ENCODE measurements at places on chromosomes 2 and 18.
A peak's percentile ranks its signal among the peaks of the same experiment; 100 is the strongest.

GRCh38 chr2:159089543-159089942, 121.1 kb downstream of the TANC1 start:
- no peak for DNase-seq

DNA sequence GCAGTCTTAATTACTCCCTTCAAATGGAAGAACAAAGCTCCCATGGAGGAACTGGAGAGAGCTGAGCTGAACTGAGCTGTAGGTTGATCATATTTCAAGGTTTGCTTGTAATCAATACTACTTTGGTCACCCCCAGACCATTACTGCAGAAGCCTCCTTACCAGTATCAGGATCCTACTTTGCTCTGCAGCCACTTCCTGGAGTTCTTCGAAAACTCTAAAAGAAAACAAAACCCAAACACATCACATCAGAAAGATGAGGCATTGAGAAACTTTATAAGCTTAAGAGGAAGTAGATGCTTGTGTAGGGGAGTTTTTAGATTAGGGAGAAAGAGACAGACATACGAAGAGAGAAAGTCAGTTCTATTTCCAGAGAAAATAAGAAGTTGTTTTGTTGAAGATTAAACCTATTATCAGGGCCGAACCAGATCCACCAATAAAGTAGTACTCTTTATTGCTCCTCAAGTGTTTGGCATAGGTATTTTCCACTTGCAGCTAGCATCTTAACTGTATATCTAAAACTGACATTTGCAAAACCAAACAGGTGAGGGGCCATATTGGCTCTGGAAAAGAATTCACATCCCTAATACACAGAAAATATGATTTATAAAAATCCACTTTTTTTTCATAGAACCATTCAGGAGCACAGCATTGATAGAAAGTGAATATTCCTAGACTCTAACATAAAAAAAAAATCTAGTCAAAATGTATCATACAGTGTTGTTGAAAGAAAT, 166.9 kb upstream of the KLF7 start:
- no peak for DNase-seq

- no peak for DNase-seq
These were observed 660.9 kb upstream of the LINC00305 start for GRCh38 chr18:64809801-64810200.

DNA sequence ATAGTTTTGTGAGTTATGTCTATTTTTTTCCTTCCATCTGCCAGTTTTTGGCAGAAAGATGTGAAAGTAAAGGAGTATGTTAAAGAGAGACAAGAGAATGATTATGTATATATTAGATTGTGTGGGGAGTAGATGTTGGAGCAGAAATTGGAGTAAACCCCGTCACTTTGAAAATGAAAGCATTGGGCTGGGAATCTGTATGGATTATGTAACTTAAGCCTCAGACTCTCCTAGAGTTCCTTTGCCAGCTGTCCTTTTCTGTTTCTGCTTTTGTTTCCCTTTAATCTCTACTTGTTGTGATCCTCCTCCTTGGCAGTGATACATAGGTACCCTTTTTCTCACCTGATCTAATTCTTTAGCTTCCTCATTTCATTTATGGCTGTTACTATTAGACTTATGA, 19.2 kb downstream of the CCDC138 start:
- DNase-seq = no peak

DNA sequence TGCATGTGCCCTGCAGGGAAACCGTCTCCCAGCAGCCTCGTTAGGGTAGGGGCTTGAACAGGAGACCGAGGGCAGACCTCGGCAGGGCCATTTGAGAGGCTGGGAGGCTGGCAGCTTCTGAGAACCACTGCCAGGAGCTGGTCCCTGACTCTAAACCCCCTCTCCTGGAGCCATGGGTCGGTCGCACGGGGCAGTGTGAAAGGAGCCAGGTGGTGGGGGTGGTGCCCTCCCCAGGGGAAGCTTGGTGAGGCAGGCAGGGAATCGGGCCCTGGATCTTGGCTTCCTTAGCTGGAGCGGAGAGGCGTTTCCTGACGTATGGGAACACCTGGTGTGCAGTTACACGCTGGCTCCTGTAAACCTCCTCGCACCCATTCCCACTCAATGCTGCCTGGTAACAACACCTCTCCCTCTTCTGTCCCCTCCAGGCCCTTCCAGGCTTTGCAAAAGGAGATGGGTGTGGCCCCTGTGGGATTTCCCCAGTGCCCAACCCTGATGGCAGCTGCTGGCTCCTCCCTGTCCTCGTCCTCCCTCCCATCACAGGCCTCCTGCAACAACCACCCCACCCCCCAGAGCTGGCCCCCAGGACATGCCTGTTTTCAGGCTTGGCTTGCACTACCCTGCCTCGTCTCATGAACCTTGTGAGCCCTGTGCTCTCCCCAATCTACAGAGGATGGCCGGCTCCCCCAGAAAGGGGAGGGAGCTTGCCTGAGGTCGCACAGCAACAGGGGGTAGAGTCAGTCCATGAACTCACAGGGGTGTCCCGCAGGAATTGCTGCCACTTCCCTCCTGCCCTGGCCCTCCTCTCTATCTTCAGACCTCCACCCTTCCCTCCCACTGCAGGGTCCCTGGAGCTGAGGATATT, 24.4 kb downstream of the ADRA2B start:
- no peak for DNase-seq

GRCh38 chr2:178123163-178123562, 10.9 kb downstream of the RBM45 start:
- no peak for DNase-seq

GRCh38 chr2:1791006-1791605, 46.8 kb upstream of the PXDN start:
- DNase-seq = no peak

- DNase-seq = no peak
These were observed 505.4 kb downstream of the SUCLG1 start for GRCh38 chr2:83953697-83954096.

- no peak for DNase-seq
These were observed 149.9 kb downstream of the SETBP1 start for GRCh38 chr18:44830581-44830980.

DNA sequence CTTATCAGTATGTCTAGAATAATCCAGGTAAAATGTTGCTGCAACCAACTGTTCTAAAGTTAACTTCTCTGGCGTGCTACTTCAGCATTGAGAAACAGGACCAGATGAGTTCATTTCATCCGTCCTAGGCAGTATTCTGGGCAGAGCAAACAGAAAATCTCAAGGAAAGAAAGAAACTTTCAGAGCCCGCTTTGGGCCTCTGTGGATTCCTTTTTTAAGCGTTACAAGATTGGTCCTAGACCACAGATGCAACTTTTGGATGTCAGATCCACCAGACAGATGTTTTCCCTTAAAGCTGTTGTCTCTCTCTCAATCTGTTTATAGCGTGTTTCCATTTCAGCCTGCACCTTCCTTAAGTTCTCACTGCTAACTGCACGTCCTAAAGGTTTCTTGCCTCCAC, 75.0 kb downstream of the BCL2 start:
- no peak for DNase-seq

- peak; percentile 51 for DNase-seq
These were observed 651 bp downstream of the STK17B start for GRCh38 chr2:196170606-196171247.

DNA sequence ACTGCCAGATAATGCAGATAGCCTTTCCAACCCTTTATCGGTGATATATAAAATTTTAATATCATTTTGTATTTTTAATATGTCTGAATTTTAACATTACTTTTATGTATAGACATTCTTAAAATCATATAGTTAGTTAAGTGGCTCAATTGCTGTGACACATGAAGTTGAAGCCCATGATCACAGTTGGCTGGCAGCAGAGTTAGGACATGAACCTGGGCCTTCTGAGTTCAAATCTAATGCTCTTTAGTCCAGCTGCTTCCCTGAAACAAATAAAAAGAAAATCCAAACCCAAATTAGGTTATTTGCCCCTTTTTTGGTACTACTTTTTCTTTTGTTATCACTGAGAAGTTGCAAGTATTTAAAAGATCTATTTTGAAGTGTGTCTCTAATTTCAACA, 5.6 kb downstream of the ELP2 start:
- DNase-seq = no peak

DNA sequence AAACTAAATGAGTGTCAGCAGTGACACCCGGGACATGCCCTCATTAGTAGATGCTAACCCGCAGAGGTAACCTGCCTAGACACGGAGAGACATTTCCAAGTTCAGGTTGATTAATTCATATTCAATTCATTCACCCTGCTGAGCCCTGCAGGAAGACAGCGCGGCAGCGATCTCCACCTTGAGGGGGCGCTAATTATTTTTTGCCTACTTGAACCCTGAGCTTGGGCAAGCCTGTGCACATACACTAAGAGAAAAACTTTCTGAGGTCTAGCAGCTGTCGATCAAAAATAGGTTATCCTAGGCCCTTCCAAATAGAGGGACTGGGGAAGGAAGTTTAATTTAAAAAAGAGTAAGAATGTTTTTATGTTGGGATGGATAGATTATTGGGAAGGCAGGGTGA, 1.3 kb upstream of the LYPD6 start:
- DNase-seq = no peak

- DNase-seq = no peak
These were observed 169.3 kb upstream of the OSR1 start for GRCh38 chr2:19527771-19528170.

DNA sequence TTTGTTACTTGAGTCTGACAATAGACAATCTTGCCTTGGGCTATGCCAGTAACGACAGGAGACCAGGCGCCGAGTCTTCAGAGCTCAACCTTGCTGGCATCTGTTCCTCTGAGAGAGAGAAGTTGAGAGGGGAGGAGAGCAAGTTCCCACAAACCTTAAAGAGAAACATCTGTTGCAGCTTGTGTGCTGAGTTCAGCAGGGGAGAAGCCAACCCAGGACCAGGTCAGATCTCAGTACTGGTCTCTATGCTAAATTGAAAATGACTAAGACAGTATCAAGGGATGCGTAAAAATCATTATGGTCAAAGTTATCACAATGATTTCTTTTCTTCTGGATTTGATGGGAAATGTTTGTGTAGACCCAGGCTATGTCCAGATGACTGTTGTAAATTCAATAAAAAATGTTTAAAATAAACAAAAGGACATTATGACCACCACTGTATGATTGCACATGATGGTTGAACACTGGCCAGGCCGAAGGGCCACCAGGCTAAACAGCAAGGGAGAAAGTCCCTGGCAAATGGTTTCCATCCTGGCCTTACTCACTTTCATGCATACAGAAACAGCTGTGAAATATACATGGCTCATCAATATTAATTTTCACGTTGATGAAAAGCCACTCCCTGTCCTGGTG, 100.3 kb upstream of the PMAIP1 start:
- DNase-seq = no peak

DNA sequence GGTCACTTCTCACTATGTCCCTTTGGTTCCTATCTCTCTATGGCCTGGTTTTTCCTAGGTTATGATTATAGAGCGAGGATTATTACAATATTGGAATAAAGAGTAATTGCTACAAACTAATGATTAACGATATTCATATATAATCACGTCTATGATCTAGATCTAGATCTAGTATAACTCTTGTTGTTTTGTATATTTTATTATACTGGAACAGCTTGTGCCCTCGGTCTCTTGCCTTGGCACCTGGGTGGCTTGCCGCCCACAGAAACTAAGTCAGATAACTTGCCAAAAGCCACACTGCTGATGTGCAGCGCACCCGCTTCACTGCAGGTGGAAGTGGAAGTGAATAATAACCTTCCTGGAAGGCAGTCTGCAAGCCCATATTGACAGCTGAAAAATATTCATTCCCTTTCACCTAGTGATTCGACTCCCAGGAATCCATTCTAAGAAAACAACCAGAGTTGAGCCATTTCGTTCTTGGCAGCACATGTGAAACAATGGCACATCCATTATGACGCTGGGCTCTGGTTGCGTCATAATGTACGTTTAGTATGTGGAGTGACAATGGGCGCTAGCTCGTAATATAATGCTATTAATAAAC, 725 bp upstream of the ANKRD53 start:
- DNase-seq = peak; percentile 95

DNA sequence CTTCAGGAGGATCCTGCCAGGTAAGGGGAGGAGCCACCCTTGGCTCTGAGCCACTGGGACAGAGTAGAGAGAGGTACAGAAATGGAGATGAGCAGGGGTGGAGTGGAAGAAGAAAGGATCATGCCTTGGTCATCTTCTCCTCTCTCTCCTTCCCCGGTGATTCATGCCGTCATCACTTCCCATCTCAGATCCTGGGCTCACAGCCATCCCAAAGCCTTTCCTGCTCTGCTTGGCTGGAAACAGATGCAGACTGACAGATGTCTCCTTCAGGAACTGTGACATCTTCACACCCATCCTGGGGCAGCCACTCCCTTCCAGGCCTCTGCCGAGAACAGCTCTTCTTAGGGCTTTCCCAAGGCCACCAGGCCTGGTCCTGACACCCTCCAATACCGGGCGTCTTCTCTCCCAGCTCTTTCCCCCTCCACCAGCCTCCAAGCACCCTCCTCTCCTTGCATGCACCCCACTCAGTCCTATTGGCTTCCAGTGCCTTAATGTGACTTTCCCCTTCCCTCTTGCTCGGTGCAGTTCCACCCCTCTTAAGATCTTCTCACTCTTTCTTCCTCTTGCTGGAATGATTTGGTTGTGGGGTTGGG, 58.3 kb upstream of the TNP1 start:
- peak; percentile 61 for DNase-seq

DNA sequence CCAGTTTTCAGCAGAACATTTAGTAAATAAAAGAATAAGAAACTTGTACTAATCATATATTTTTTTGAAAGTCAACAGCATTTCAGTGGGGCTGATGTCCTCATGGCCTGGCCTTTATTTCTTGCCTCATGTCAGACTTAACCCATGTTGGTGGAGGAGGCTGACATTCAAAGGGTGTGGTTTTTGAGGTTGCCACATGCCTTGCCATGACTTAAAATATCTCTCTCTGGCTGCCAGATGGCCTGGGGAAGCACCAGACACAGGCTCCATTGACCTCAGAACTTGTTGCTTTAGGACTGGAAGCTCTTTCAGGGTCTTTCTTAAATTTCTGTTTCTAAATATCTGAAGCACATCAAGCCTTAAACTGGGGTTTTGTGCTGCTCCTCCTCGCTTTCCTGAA, 32.5 kb upstream of the CD28 start:
- peak; percentile 6 for DNase-seq

All from HFFc6 (cell line).